Stimulated activated CD8-positive, alpha-beta memory T cell treated with anti-CD3 and anti-CD28 coated beads, Interleukin-15, amount 100 ng/mL, for 48 hours (primary cell): ENCODE measurements at places on chromosomes 16 and 17.

DNA sequence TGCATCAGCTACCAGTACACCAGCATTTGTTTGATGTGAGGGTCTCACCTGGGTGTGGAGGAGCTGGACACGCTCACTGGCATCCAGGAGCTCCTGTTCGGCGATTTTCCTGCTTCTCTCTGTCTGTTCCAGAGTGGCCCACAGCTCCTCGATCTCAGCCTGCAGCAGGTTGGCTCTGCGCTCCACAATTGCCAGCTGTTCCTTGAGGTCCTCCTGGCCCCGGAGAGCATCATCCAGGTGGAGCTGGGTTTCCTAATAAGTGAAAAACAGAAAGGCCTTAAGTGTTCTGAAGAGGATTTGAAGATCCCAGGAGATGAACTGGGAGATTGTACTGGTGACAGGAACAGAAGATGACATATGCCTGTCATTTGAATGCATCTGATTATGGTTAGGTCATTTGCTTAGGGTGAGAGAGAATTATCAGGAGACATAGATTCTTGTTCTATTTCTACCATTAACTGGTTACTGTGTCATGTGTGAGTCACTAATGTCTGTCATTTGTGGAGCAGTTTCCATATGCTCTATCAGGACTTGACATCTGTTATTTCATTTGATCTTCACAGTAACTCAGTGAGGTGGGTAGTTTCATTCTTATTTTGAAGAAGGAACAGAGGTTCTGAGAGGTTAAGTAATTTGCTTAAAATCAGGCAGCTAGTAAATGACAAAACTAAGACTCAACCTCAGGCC lies 21.5 kb upstream of the MYH13 start:
- no peak for DNase-seq

DNA sequence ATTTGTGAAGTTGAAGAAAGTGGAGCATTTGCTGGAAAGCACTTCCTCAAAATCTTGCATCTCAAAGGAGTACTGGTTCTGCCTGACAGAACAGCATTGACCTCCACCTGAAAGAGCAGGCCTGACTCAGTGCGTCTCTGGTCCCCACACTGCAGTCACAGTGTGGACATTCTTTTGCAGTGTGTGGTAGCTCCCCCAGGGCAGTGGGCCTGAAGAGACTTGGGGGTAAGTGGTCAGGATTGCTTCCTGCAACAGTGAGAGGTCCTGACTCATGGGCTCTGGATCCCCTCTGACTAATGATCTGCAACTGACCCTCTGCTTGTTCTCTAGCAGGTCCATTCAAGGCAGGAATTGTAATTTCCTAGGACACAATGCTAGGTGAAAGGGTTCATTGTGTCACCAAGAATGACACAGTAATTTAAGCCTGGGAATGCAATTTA lies 204.9 kb upstream of the KCNJ16 start:
- DNase-seq: no peak

DNA sequence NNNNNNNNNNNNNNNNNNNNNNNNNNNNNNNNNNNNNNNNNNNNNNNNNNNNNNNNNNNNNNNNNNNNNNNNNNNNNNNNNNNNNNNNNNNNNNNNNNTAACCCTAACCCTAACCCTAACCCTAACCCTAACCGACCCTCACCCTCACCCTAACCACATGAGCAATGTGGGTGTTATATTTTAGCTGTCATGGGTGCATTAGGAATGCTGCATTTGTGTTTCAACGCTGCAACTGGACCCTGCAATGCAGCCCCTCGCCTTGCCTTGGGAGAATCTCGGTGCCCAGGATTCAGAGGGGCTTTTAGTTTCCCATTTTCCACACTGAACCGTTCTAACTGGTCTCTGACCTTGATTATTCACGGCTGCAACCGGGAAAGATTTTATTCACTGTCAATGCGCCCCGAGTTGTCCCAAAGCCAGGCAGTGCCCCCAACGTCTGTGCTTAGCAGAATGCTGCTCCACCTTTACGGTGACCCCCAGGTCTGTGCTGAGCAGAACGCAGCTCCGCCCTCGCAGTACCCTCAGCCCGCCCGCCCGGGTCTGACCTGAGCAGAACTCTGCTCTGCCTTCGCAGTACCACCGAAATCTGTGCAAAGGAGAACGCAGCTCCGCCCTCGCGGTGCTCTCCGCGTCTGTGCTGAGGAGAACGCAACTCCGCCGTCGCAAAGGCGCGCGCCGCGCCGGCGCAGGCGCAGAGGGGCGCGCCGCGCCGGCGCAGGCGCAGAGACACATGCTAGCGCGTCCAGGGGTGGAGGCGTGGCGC lies 43.3 kb downstream of the POLR3K start:
- DNase-seq: no peak

DNA sequence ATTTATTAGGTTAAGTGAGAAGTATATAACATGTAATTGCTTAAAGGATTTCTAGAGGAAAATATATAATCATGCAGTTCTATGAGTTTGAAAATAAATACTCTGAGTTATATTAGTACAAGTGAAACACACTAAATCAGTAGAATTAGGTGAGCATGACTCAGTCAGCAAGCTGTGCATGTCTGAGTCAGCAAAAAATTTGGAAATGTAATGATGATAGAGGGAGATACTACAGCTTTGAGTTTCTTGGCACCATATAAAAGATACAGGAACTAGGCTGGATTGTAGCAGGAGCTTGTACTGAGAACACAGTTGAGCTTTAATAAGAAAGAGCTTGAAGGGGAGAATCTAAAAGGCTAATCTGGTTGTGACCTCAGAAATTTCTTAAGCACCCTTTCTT lies 1224.6 kb downstream of the CDH8 start:
- DNase-seq: no peak

DNA sequence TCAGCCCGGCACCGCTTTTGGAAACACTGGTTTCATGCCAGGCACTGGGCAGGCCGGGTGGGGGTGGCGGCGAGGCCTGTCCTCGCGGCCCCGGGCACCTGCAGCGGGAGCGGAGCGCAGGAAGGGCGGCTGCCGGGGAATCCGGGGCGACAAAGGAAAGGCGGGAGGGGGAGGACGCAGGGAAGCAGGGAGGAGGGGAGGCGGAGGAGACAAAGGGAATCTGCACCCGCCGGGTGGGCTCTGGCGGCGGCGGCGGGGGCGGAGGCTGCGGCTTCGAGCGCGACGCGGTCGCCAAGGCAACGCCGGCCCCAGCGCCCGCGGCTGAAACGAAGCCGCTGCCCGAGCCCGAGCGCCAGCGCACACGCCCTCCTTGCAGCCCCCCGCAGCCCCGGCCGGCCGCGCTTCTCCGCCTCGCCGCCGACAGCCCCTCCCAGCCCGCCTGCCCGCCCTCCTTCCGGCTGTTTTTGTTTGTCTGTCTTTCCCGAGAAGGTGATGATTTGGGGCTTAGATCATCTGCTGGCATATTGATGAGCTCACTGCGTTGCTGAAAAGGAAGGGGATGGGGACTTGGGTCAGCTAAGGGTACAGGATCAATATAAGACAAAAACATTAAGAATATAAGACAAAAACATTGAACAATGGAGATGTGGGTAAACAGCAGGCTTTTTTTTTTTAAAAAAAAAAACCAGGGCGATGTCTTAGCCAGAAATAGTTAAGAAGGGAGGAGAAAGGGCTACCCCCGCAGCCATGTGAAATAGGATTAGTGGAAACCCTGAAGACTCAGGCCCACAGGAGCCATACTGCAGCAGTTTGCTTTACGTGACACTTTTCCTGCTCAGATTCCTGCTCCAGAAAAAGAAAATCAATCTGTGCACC lies 32.7 kb downstream of the CDK5R1 start:
- peak; percentile 52 for DNase-seq

GRCh38 chr16:60991886-60992285 lies 1044.4 kb downstream of the CDH8 start:
- no peak for DNase-seq

DNA sequence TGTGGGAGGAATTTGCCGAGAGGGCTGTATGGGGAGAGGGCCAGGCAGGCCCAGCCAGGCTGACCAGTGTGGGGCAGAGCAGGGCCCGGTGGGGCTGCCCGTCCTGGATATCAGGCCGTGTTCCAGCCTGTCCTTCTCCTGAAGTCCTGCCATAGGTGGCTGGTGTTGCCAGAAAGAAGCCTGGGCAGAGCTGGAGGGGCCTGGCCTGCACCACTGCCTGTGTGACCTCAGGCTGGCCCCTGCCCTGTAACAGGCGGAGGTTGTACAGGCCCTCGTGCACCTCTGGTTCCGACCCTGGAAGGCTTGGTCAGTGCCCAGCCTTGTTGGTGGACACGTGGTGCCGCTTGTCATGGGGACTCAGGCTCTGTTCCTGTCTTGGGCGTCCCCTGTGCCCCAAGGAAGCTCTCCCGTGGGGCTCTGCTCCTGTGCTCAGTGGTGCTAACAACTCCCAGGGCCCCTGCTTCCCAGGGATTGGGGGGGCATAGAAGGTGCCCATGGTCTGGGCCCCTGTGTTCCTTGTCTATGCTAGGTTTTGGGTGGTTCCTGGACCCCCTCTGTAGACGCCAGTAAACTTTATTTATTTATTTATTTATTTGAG lies 33.3 kb downstream of the ADCY7 start:
- DNase-seq: no peak

DNA sequence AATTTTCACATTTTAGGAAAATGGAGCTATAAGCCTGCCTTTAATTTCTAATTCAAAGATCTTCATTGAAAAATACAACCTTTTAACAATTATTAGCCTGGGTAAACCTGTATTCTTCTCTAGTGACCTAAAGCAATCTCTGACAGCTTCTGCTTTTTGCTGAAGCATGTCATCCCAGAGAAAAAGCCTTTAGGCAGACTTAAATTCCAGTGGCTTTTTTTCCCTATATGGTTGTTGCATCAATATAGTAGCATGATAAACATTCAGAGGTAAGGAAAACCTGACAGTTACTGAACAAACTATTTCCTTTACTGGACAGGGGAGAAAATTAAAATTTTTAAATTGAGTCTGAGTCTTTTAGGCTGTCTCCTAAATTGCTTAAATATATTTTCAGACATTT lies 7.8 kb upstream of the EVI2A start:
- no peak for DNase-seq

GRCh38 chr17:61567045-61567802 lies 23.8 kb downstream of the NACA2 start:
- DNase-seq: no peak

- DNase-seq: peak; percentile 9
Observed at GRCh38 chr17:72422505-72423285, 301.9 kb downstream of the SOX9 start.

DNA sequence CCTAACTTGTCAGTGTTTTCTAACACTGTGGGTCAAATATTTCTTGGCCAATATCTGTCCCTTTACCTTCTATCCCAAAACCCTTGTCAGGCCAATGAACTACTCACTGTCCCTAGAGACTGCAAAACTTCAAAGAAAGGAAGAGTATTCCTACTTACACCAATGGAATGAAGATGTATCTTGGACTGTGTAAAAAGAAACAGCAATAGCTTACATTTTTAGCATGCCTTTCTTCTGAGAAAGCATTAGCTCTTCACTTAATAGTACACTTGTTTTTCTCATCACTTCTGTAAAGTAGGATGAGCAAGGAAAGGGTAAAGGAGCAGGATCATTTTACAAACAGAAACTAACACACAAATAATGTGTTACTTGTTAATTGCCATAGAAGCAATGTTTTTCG lies 73.9 kb downstream of the STH start:
- no peak for DNase-seq

- DNase-seq: no peak
Observed at GRCh38 chr16:74257061-74257460, 39.6 kb upstream of the PSMD7 start.

DNA sequence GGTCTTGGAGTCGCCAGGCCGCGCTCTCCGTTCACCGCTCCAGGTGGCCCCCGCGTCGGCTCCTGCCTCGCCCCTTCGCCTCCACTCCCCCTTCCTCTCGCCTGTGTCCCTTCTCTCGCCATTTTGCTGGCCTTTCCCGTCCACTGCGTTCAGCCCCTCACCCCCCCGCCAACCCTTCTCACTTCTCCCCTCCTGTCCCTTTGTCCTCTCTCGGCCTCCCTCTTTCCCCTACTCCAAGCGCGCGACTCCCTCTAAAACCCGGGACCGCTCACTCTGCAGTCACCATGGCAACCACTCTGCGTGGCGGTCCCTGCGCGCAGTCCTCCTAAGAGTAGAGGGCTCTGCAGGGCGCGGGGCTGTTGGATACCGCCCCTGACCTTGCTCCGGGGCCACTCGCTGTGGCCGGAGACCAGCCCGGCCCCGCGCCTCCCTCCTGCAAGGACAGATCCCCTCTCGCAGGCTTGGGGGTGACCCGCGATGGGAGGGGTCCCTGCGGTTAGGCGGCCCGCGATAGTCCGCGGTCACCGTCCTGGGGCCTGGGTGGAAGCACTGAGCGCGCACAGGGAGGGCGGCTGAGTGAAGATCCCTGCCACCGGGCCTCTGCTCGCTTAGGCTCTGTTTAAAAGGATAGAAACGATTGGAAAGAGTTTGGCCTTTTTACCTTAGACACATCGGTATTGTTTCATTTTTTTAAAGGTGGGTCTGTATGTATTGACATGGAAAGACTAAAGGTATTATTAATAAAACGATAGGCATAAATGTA lies 454 bp downstream of the CCDC40 start:
- DNase-seq: no peak

DNA sequence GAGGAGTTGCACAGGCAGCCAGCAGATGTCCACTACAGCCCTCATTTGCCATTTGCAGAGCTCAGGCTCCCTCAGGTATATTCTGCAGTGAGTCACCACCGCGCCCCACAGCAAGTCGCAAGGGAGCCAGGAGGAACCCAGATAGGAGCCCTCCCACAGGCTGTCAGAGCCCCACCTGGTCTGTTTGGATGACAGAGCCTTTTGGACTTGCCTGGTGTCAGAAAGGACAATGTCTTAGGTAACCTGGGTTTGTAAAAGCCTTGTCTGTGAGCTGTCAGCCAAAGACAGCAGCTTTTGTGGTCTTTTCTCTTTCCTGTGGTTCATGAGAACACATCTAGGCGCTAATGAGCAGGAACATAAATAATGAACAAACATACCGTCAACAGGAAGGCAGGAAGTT lies 70.9 kb downstream of the GNAO1 start:
- DNase-seq: no peak

- no peak for DNase-seq
Observed at GRCh38 chr16:5479926-5480325, 382.3 kb upstream of the EEF2KMT start.

GRCh38 chr17:14873996-14874395 lies 391.1 kb downstream of the PMP22 start:
- no peak for DNase-seq

GRCh38 chr16:81942007-81942601 lies 69.2 kb downstream of the SDR42E1 start:
- no peak for DNase-seq

DNA sequence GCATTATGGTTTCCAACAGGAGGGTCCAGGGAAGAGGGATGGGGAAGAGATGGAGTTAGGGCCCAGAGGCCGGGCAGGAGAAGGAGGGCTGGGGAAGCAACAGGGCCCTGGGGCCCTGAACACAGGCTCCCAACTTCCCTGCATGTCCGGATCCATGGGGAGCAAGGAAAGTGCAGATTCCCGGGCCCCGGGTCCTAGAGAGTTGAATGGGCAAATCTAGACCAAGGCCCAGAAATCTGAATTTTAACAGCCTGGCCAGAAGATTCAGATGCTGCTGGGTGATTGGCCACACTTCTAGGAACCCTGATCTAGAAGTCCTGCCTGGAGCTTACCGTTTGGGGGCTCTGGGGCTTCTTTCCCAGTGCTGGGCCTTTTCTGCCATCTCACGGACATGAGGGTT lies 13.2 kb downstream of the MGAT5B start:
- no peak for DNase-seq

- DNase-seq: no peak
Observed at GRCh38 chr17:63640038-63640437, 17.8 kb downstream of the MAP3K3 start.
